ENCODE measurements at places on chromosomes 1 and 21. TPM values are rescaled to one million over a fixed set of nuclear protein-coding genes. Genes with fewer than 3 reads are reported as not detected.

GRCh38 chr21:40754466-40754865 lies 92.5 kb downstream of the DSCAM start:
- DNase-seq, result no peak

GRCh38 chr1:156632355-156632754 lies 9.6 kb upstream of the BCAN start:
- no peak for DNase-seq

GRCh38 chr1:10530281-10530740 lies 55.6 kb downstream of the PEX14 start:
- no peak for DNase-seq

- no peak for DNase-seq
Measured at GRCh38 chr1:231162970-231163829, 1.3 kb downstream of the TRIM67 start.

GRCh38 chr1:96365596-96366390 lies 355.8 kb upstream of the PTBP2 start:
- no peak for DNase-seq

- DNase-seq, result peak; percentile 22
Measured at GRCh38 chr1:158819461-158820443, 11.4 kb upstream of the MNDA start.

GRCh38 chr1:218314316-218314715 lies 29.2 kb downstream of the RRP15 start:
- no peak for DNase-seq

DNA sequence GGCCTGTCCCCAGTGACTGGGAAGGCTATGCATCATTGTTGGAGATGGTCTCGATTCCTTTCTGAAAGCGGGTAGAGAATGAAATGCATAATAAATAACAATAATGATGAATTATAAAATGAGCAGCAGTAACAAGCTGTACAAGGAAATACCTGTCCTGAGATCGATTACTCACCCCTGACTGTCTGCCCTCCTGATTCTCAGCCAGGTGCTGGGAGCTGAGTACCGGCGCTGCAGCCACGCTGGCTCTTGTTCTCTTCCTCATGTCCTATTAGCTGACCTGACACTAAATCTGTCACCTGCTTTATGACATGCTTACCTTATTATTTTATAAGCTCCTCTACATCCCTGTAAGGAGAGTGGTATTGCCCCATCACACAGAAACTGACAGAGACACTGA lies 3.4 kb downstream of the AGPAT3 start:
- no peak for DNase-seq

DNA sequence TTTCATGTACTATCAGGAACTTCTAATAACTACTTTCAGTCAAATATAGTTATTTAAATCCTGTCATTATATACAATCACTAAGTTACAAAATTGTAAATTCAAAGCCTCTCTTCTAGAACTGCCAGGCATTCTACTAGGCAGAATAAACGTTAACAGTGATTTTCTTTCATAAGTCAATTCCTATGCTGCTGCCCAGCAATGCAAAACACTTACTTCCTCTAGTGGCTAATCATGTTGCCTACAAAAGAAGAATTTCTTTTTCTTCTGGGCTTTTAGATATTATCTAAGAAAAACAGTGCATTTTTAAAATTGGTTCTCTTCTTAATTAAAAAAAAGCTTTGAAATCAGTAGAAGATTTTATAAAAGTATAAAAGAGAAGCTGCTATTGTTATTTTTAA lies 509.8 kb upstream of the ADAMTS5 start:
- no peak for DNase-seq

- DNase-seq, result no peak
Measured at GRCh38 chr1:226973371-226973897, 33.3 kb downstream of the COQ8A start.

DNA sequence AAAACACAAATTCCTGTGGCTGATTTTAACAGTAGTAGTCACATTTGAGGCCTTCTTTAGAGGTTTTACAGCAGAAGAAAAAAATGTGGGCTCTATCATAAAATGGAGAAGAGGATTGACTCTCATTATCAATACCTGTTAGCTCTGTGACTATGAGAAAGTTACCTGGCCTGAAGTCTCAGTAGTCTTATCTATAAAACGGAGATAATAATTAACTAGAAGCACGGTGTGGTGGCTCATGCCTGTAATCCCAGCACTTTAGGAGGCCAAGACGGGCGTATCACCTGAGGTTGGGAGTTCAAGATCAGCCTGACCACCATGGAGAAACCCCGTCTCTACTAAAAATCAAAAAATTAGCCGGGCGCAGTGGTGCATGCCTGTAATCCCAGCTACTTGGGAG lies 90.4 kb upstream of the PLPPR4 start:
- DNase-seq, result no peak

- DNase-seq, result no peak
Measured at GRCh38 chr1:108597041-108597440, 37.1 kb downstream of the EEIG2 start.

The COL11A1 gene
- total RNA-seq, result not detected

The ORC1 gene
- total RNA-seq, result 30.3 TPM

The RIPPLY3 gene
- 0.17 TPM for total RNA-seq

The TPTE gene
- total RNA-seq, result not detected

The CDK11A gene
- total RNA-seq, result 61.4 TPM

The NPR1 gene
- not detected for total RNA-seq

The CFHR2 gene
- total RNA-seq, result not detected

The CCDC181 gene
- not detected for total RNA-seq

The LRRC38 gene
- total RNA-seq, result not detected

The AKT3 gene
- total RNA-seq, result 31.5 TPM

The AIRE gene
- 0.27 TPM for total RNA-seq

The OLIG2 gene
- not detected for total RNA-seq

The TBX19 gene
- total RNA-seq, result 3.1 TPM

Measured in activated CD4-positive, alpha-beta T cell treated with anti-CD3 and anti-CD28 coated beads, Interleukin-2, amount 10 ng/mL, durations not matched to agents 7 days and 5 days (primary cell).